H4 (cell line): ENCODE measurements at places on chromosomes 1 and 21. TPM values are rescaled to one million over a fixed set of nuclear protein-coding genes. Genes with fewer than 3 reads are reported as not detected.

FLG2 gene
- not detected in 2 replicates for total RNA-seq

GPR25 gene
- not detected in 2 replicates for total RNA-seq

ZNF593OS gene
- not detected in 2 replicates for total RNA-seq

HRNR gene
- total RNA-seq, result not detected in 2 replicates

DNA sequence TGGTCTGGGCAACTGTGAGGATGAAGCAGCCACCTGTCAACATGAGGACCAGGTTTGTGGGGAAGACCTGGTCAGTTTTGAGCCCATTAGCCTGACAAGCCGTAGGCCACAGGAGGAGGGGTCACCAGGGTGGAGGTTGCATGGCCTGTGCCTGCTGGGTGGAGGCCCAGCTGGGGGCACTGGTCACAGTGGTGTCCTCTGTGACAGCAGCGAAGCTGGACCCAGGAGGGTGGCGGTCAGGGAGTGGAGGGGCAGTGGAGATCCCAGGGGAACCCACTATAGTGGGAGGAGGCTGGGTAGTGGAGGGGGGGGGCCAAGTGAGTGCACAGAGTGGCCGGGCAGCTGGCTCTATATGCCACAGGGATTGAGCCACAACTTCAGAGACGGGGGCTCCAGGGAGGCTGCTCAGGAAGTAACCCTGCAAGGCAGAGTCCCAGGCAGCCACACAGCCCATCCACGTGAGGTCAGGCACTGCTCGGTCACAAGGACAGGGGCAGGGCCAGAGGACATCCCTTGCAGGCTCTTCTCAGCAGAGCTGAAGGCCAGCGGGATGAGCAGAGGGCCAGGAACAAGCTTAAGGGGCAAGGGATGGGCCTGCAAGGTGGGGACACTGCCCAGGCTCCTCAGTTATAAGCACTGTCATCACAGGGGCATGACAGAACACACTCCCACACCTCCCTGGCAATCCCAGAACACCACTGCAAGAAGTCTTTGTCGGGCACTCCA, 2.3 kb upstream of the C1orf35 start:
- no peak for DNase-seq

DNA sequence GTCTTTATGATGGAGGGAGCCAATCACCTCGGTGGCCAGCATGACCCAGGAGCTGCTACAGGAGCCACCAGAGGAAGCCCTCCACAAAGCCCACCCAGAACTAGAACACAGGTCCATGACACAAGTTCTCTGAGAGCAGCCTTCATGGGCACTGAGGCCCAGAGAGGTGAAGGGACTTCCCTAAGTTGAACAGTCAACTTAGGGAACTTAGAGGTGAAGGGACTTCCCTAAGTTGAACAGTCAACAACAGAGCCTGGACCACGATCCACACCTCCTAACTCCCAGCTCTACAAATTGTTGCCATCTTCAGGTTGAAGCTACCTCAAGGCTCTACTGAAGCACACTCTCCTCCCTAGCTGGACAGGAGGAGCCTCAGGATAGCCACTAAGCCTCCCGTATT, 132.7 kb downstream of the CCDC185 start:
- no peak for DNase-seq

DNA sequence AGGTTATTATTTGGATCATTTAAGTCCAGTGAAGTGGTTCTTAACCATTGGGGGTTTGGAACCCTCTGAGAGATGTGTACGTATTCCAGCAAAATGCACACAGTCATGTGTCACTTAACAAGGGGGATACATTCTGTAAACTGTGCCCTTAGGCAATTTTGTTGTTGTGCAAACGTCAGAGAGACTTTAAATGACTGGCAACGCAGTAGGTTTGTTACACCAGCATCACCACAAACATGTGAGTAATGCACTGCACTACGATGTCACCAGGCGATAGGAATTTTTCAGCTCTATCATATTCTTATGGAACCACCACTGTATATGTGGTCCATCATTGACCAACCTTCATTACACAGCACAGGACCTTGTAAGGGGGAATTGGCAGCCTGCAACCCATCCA, 11.9 kb downstream of the AHCYL1 start:
- peak; percentile 70 for DNase-seq

DNA sequence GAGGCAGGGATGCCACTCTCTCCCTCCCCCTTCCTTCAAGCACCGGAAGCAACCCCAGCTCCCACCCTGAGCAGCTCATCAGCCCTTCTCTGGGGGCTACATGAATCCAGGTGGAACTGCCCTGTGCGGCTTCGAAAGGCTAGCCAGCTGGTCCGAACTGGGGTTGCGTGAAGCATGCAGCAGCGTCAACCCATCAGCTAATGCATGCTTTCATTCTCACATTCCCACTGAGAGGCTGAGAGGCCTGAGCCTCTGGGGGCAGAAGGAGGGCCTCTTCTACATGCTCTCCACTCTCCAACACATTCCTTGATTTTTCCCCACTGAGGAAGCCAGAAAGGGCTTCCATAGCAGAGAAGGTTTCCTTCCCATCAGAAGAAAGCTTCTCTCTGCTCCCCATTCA, 5.6 kb downstream of the RXRG start:
- no peak for DNase-seq

- no peak for DNase-seq
These were observed 129.8 kb upstream of the SAMSN1 start for GRCh38 chr21:14675774-14676530.

DNA sequence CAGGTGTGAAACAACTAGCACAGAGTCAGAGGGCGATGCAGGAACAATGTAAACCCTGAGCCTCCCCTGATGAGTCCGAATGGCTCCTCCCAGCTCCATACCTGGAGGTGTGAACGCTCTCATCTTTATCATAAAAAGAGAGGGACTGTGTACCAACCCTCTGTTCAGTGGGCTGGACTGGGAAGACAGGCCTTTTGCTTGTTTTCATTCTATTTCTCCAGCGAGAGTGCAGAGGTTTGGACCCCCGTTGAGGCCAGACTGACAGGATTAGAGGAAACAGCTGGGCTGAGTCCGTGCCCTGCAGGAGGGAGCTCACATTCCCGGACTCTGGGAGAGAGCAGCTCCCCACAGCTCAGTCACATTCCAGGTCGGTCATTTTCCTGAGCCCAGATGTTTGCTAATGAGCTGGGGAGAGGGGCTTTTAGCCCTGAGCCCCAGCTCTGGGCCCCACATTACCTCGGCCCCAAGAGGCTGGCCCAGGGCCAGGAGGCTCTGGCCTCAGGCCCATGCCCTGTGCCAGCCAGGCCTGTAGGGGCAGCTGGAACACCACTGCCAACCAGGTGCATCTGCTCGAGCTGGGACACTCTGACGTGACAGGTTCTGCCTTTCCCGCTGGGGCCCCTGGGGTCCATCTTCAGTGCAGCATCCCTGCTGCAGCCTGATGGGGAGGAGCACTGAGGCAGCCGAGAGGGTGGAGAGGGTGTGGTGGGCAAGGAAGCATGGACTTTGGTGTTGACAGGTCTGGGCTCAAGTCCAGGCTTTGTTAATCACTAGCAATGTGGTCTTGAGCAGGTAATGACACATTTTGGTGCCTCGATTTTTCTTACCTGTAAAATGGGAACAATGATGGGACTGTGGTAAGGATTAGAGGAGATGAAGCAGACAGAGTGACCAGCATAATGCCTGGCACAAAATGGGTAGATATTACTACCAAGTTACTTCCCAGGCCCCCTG, 3.5 kb upstream of the NBL1 start:
- peak; percentile 35 for DNase-seq

- DNase-seq, result no peak
These were observed 6.6 kb upstream of the SLC35A3 start for GRCh38 chr1:99963041-99963795.

- no peak for DNase-seq
These were observed 260.5 kb upstream of the CHRM3 start for GRCh38 chr1:239125893-239126292.

- peak; percentile 82 for DNase-seq
These were observed 25.6 kb downstream of the SLC45A1 start for GRCh38 chr1:8343464-8344001.

DNA sequence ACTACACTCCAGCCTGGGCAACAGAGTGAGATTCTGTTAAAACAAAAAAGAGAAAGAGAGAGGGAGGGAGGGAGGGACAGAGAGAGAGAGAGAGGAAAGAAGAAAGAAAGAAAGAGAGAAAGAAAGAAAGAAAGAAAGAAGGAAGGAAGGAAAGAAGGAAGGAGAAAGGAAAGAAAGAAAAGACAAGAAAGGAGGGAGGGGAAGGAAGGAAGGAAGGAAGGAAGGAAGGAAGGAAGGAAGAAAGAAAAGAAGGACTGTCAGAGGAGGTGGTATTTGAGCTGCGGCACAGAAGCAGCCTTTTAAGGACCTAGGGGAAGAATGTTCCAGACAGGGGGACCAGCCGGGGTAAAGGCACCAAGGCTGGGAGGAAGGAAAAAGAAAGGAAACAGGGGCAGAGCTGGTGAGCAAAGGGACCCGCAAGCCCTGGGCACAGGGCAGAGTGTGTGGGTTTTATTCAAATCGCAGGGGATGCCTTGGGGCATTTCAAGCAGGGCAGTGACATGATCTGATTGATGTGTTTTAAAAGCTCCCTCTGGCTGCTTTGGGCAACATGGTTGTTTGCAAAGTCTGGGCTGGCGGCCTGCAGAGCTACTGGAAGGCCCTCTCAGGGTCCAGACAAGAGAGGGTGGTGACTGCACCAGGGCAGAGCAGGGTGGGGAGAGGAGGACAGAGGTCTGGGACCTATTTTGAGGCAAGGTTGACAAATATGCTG, 176.9 kb upstream of the VAMP3 start:
- no peak for DNase-seq

DNA sequence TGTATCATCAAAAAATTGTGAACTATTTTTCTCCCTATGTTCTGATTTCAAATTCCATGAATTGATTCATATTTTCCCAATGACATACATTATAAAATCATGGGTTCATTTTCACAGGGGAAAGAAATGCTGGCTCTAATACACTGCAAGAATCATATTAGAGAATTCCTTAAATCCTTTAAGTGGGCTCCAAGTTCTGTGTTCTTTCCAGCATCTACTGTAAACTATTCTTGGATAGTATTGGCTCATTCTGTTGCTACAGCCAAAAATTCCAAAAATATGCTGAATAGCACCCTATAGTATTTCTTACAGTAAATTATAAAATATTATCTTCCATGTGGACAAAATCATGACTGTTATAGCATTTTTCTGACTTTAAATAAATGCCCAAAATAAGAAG, 19.0 kb upstream of the C1orf105 start:
- no peak for DNase-seq

- DNase-seq, result no peak
These were observed 156.8 kb upstream of the TNR start for GRCh38 chr1:175900171-175900570.

- no peak for DNase-seq
These were observed 15.8 kb downstream of the MAPKAPK2 start for GRCh38 chr1:206700445-206701036.

DNA sequence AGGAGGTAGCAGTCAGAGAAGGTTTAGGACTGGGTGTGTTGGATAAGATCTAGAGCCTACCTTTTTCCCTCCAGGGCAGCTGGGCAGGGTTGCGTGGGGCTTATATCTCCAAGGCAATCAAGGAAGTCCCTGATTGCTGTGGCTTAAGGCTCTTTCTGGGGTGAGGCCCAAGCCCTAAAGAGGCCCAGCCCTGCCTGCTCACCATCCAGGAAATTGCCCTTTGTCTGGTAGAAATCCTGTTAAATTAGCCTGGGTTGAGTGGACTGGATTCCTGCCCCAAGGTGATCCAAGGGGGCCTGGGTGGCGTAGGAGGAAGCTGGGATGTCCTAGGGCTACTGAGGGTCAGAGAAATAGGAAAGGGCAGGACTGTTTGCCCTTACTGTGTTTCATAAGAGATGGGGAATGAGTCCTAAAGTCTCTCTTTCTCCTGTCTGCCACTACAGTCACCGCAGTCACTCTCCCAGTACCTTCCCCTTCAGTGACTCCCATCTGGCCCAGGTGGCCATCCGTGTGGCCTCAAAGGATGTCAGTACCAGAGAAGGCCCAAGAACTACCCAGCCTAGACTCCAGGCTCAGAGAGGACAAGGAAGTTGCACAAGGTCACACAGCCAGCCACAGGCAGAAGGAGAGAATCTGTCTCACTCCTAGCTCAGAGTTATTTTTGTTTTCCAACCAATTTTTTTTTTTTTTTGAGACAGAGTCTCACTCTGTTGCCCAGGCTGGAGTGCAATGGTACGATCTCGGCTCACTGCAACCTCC, 25.8 kb downstream of the MFSD2A start:
- DNase-seq, result no peak

DNA sequence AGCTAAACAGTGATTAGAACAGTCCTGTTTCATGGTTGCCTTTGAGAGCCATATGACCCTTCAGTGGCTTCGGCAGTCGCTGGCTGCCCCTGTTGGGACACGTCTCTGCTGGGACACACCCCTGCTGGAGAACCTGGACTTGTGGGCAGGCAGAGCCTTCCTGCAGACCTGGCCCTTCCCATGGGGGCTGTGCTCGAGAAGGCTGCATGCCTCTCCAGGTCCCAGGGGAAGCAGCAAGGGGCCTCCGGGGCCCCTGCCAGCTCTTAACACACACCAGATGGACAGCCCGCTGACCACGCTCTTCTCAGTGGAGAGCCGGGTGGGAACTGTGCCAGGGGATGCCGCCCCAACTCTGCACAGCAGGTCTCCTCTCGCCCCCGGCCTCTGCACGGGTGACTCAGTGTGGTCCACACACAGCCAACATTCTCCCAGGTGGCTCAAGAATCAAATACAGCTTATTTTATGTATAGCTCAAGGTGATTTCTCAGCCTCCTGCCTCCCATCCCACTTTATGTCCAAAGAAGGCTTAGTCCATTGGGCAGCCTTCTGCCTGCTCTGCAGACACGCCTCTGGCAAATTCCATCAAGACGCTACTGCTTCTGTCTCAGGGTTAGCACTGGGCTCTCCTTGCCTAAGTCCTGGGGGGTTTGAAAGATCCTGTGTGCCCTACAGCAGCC, 450.8 kb downstream of the KIF26B start:
- DNase-seq, result peak; percentile 88

- no peak for DNase-seq
These were observed 106.4 kb downstream of the ZSCAN20 start for GRCh38 chr1:33578557-33579448.

DNA sequence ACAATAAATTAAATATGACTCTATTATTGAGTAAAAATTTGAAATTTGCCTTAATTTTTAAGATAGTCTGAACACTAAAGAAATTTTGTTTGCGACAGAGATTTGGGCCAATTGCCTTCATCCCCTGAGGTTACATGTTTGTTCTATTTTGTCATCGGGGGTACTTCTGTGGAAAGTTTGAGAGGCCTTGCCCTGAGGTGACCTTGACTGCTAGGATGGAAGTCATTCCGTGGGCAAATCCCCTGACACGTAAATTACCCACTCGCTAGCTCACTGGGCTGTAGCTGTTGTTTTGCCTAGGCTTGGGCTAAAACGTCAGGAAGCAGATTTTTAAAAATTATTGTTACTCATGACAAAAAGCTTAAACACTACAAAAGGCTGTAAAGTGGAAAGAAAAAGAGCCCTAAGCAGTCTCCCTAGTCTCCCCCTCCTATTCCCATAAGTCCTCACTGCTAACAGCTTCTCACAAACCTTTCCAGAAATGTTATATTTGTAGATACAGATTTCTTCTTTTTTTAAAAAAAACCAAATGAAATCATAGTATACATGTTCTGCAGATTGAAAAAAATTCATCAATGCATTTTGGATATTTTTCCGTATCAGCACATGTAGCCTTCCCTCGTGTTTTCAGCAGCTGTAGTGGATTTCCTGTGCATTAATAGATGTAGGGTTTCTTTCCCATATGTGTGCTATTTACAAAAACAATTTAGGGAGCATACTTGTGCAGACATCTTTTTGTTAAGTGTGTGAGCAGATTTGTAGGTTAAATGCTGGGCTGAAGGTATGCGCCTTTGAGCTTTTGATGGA, 142.7 kb downstream of the MRPS6 start:
- DNase-seq, result no peak

- DNase-seq, result no peak
These were observed 432.0 kb upstream of the BEND5 start for GRCh38 chr1:49208712-49209111.
